Anterior cingulate cortex (tissue), 58 donors: ENCODE measurements at places on chromosomes 6 and 20.

GRCh38 chr6:74606582-74607071, 599.2 kb downstream of the COL12A1 start:
- no peak for DNase-seq

DNA sequence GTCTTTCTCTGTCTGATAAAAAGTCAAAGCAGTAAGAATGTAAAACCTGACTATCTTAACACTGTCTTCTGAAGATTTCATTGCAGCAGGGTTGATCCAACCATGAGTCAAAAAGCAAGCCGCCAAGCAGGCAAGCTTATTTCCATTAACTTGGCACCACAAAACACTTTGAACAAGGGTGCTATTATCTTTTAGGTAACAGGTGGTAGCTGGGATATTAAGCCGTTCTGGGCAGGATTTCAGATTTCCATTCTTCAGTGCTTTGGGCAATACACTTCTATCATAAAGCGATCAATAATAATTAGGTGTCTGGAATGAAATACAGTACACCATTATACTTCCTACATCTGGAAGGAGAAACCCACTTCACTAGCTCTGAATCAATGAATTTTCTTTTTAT, 181.9 kb downstream of the TBC1D7 start:
- DNase-seq, result no peak

GRCh38 chr20:24388828-24389380, 80.5 kb upstream of the SYNDIG1 start:
- DNase-seq, result no peak

GRCh38 chr20:9483131-9483530, 31.3 kb upstream of the LAMP5 start:
- no peak for DNase-seq
